ENCODE measurements at places on chromosomes 7 and 10.

DNA sequence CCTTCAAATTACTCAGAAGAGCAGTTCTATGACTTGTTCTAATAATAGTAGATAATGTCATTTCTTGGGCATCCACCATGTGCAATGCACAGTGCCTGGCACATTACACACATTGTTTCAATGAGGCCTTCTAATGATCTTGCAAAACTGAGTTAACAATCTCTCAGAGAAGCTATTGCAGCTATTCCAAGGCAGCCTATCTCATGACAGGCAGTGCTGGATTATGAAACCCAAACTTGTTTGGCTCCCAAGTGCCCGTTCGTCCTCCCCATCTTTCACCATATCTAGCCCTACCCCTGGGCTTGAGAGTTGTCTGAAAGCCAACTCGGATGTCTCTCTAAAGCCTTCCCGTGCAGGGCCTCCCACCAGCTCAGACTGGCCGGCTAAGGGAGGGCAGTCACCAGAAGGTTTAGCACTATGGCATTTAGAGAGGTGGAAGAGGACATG is 405.1 kb downstream of the PLXNA4 start:
- DNase-seq, result no peak

DNA sequence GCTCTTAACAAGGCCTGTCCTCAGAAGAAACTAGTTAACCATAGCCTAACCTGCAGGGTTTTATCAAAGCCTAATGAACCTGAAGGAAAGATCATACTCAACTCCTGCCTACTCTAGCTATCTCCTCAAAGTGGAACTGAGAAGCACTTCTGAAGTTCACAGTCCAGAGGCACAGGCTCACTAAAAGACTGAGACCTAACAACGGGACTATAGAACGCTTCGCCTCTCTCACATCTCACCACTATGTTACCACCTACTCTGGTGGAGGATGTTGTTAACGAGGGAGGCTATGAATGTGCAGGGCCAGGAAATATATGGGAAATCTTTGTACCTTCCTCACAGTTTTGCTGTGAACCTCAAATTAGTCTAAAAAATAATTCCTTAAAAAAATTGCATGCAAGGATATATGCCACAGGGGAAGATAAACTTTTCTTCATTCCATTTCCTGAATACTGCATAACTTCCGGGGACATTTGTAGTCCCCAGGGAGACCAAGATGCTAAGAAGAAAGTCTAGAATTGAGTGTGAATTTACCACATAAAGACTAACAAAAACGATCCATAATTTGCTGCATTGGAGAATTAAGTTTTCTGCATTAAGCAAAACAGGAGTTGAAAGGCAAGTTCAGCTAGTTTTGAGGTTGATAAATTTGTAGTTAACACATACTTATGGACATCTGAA is 21.6 kb downstream of the LIPJ start:
- DNase-seq, result no peak

DNA sequence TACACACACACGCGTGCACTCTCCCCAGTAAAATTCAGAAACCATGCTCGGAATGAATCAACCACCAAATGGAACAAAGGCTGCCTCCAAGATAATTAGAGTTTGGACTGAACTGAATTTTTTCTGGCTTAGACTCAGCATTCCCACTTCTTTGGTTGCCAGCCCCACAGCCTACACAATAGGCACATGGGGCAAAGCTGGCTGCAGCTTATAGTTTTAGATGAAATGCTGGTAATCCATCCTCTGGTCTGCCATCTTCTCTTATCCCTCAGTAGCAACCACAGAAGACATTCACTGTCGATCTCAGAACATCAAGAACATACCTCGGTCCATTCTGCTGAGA is 44.2 kb downstream of the PDE1C start:
- DNase-seq, result no peak

DNA sequence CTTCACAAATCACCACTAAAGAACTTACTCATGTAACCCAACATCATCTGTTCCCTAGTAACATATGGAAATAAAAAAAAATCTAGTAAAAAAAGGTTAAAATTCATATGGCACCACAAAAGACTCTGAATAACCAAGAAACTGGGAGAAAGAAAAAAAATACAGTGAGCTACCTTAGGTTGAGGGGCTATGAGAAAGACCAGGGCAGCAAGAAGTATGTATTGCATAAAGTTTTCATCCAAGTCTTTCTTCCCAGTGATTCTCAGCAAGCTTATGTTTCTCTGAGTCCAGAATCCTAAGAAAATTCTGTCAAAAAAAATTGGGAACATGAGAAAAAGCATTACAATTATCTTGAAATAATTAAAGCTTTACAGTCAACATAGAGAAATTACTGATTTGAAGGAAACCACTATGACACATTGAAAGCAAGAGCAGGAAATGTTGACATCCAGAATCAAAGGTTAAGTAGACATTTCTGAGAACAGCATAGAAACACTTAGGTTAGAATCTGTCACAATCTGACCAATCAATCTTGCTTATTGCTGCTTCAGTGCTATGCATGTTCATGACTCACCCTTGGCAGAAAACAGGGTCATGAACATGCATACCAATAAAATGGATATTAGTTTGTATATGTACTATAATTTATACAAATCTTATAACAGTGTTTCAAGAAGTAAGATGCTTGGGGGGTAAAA is 494.0 kb upstream of the POT1 start:
- DNase-seq, result no peak

DNA sequence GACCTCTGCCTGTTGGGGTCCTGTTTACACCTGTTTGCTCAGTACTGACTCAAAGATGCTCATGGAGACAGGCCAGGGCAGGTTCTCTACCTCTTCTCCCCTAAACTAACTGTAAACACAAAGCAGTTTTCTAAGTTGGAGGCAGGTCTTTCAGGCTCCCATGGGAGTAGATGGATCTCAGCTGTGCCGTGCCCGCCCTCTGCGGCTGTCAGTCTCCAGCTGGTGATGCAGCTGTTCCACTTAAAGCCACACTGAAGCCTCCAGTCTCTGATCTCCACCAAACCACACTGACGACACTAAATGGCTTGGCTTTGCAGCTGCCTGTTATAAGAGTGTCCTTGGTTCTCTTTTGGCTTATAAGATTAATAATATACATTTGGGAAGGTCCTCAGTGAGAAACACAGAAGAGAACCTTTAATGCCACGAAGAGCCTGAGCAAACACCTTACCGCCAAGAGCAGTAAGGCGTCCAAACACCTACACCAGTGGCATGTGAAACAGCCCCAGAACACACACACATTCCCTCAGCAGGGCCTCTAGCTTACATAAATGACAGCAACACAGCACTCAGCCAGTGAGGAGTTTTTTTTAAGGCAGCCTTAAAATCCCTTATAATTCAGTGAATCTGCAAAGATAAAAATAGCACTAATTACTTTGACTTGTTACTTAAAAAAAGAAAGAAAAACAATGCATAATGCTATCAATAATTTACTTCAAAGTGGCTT is 60.4 kb upstream of the KCNIP2 start:
- DNase-seq, result peak; percentile 21

GRCh38 chr7:98855610-98856422 is 14.0 kb downstream of the TMEM130 start:
- peak; percentile 48 for DNase-seq

DNA sequence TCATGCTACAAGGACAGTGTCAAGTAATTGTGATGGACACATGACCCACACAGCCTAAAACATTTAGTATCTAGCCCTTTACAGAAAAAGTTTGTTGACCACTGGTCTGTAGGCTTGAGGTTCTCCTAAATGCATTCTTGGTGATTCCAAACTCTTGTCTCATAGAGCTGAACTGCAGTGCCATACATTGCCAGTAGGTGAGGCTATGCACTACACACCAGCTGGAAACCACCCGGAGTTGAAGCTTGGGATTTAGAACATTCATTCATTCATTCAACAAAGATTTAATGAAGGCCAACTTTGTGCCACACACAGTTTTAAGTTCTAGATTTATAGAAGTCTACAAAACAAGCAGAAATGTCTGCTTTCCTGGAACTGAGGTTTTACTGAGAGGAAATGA is 77.3 kb upstream of the TCF7L2 start:
- no peak for DNase-seq

- DNase-seq, result no peak
Observed at GRCh38 chr7:14576578-14576977, 326.0 kb downstream of the DGKB start.

DNA sequence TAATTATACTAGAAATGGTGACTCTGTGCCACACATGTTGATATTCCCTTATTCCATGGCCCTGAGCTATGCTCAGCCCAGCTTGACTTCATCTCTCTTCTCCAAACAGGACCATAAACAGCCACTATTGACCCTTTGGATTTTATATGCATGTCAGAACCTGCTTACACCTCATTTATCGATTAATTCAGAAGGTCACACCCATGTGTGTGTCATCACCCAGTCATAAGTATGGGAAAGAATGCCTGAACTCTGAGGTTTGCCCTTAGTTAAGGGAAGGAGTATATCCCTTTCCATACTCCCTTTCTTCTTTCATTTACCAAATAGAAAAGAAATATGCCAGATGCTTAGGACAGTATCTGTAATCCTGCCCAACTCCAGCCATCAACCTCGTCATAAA is 602.3 kb downstream of the SORCS3 start:
- no peak for DNase-seq

DNA sequence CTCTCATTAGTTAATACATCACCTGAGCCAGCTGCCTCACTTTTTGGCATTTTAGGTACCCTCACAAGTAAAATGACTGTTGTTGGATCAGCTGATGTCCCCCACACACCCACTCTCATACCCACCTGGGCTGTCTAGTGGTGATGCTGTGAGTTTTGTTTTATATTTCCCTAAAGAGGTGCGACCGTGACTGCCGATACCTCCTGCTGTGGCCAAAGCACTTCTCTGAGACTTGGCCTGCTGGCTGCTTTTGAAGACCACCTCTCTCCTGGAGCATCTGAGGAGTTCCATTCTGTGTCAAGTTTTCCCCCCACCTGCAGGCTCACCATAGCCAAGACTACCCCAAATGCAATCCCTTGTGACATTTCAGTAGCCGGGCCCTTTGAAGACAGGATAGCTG is 6.4 kb upstream of the ACSL5 start:
- DNase-seq, result no peak

- DNase-seq, result no peak
Observed at GRCh38 chr7:101944611-101945010, 127.2 kb downstream of the CUX1 start.

All from IMR-90 (cell line).